ENCODE measurements at places on chromosomes 6 and 20.

DNA sequence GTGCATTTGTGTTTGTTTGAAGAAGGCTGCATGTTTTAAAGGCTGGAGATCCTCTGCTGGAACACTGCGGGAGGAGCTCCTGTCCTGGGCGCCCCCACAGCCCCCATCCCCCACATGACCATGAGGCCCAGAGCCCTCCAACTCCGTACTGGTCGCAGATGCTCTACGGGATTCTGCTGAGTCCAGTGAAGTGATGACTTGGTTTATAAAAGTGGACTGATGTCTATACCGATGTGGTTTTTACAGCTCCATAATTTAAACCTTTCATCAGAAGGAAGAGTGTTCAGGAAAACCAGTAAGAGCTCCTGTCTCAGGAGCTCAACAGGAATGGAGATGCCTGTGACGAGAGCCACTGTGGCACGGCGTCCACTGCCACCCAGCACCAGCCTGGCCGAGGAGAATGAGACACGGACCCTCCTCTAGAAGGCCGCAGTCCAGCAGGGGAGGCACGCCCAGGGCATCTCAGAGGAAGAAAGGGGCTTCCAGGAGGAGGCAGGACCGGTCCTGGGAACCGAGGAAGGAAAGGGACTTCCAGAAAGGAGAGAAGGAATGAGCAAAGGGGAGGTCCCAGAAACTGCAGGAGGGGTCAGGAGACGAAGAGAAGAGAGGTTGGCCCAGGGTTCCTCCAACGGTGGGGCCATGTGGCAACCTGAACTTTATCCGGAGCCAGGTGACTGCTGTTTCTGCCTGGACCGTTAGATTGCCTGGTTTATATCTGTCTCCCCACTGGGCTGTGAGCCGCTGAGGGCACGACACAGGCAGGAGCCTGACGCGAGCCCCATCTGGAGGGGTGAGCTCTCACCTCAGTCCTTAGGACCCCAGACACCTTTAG, 26.9 kb downstream of the BFSP1 start:
- no peak for DNase-seq

- no peak for DNase-seq
Observed at GRCh38 chr6:13303668-13304017, 24.7 kb downstream of the TBC1D7 start.

GRCh38 chr20:4328541-4328940, 313.2 kb upstream of the RNF24 start:
- DNase-seq = no peak

- DNase-seq = no peak
Observed at GRCh38 chr6:3379482-3380060, 77.3 kb downstream of the SLC22A23 start.

DNA sequence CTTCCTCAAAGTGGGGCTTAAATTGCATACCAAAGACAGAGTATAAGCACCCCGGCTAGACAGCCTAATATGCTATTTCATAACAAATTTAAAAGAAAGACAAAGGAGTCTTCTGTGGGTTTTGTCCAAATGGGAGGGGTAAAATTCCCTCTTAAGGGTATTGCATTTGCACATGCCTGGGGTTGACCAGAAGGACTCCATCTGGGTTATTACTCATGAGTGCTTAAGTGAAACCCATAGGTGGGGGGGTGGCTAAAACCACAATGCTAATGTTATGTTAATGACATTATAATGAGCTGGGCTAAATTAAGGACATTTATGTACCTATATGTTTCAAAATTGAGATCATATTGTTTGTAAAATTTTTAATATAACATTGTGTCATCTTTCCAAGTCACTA, 15.0 kb downstream of the IMPG1 start:
- DNase-seq = no peak

DNA sequence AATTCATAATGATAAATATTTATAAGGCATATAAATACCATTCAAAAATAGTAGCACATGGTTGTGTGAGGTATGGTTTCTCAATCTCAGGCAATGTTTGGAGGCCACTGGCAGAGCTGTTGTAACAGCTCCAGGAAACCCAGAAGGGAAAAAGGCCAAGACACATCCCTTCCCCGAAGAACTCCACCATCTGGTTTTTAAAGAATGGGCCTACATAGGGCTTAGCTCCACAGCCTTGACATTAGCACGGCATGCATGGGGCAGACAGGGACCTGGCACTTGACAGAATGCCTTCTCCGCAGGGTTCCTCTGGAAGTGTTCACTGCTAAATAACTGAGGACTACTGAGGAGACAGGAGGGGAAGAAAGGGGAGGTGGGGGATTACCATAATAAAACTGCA, 16.1 kb upstream of the FOXO3 start:
- DNase-seq = no peak

DNA sequence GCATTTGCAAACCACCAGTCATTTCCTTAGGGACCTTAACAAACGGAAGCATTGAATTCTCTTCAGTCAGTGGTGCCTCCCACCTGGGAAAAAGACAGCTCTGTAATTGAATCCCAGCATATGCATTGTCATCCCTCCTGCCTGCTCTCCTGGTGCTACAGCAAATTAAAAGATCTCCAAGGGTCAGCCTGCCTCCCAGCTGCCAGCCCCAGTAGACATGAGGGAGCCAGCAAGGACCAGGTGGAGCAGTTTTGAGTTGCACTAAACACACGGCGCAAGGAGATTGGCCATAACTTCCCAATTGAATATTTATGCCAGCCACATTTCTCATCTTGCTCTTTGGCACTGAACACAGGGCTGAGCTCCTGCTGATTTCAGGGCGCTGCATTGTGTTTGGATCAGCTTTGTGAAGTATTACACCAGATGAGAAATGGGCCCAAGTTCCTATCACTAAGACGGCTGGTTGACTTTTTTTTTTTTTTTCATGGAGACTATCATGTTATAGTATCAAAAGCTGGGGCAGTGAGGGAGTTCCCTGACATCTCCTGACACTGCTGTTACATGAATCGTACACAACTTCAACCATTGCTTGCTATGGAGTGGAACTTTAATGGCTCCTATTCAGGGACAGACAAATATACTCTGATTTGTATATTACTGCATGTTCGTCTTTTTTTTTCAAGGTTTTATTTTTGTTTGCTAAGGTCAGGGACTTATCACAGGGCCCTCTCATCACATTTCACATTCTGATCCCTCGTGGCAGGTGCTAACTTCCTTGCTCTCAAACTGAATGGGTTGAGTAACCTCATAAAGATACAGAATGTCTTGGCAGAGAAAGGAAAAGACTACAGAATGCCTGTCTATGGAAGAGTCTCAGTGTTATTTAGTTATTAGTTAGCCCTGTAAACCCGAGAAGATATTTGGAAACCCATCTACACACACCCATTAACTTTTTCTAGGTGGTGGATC, 191.1 kb downstream of the EYA4 start:
- DNase-seq = no peak

- no peak for DNase-seq
Observed at GRCh38 chr6:105902401-105903031, 183.6 kb upstream of the PRDM1 start.

- no peak for DNase-seq
Observed at GRCh38 chr20:13042458-13042794, 33.7 kb downstream of the SPTLC3 start.

- DNase-seq = no peak
Observed at GRCh38 chr20:63105211-63106107, 98.7 kb upstream of the BHLHE23 start.

GRCh38 chr6:137472641-137473137, 21.5 kb downstream of the OLIG3 start:
- DNase-seq = no peak

- no peak for DNase-seq
Observed at GRCh38 chr6:93358435-93358834, 60.9 kb downstream of the EPHA7 start.

DNA sequence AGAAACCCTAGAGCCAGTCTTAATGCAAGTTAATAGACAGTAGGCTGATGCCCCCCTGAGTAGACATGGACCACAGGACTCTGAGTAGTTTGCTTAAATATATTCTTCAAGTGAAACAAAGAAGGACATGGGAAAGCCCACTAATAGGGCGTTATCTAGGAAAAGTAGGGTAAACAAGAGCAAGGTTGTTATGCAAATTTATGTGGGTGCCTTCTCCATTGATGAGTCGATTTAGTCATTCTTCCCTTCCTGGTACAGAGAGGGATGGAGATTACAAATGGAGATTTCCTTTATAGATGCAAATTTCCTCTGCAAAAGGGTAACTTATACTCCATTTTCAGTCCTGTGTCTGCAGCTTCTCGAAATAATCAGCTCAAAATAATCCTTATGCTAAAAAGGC, 262.0 kb downstream of the CD83 start:
- DNase-seq = no peak

GRCh38 chr20:41456351-41456750, 89.7 kb upstream of the EMILIN3 start:
- DNase-seq = no peak

DNA sequence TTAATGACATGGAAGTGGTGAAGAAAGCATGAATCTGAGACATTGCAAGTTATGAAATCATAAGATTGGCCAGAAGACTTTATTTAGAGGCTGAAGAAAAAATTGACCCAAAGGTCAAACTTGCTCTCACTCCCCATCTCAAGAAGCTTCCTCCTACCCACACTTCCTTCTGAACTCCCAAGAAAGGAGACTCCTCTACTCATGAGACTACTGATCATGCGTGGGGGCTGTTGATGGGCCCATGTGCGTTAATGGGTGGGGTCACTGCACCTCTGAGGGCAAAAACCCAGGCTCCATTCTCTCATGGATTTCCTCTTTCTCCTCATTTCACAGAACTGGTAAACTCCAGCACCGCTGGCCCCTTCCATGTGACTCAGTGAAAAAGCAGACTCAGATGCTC, 470.6 kb upstream of the ARID1B start:
- no peak for DNase-seq

- no peak for DNase-seq
Observed at GRCh38 chr20:9119776-9120175, 50.9 kb downstream of the PLCB4 start.

GRCh38 chr6:19812512-19813119, 24.6 kb upstream of the ID4 start:
- no peak for DNase-seq

GRCh38 chr6:168210239-168211105, 109.1 kb downstream of the DACT2 start:
- no peak for DNase-seq

- no peak for DNase-seq
Observed at GRCh38 chr6:21710908-21711627, 117.5 kb downstream of the SOX4 start.

DNA sequence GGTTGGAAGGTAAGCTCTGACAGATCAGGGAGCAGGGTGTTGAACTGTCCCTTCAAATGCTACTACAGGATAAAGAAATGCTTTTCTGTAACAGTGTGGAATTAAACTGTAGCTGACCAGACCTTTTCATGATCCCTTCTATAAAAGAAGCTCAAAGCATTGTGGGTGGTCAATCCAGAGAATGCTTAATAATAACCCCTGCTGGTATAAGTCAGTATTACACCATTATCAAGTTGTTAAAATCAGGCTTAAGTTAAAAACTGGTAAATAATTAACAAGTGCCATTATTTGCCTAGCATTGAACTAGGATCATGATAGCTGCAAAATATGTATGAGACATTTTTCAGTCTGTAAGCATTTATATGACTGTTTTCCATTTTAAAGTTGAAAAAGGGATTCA, 468.9 kb downstream of the PKHD1 start:
- DNase-seq = no peak

- no peak for DNase-seq
Observed at GRCh38 chr6:132643547-132643946, 15.4 kb downstream of the TAAR1 start.

- no peak for DNase-seq
Observed at GRCh38 chr6:56483929-56484328, 158.8 kb downstream of the DST start.

DNA sequence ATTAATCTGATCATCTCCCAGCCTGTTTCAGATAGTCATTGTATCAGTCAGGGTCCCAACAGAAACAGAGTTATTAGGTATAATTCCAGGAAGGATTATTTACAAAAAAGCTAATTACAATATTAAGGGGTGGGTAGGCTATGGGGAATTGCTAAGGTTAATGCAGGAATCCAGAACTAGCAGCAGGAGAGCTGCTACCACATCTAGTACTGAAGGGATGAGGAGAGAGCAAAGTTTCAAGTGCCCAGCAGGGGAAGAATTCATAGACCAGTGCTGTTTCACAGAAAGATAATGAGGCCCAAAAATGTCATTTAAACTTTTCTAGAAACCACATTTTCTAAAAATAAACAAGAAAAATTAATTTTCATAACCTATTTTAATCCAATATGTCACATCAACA, 284.2 kb downstream of the HACE1 start:
- DNase-seq = no peak

DNA sequence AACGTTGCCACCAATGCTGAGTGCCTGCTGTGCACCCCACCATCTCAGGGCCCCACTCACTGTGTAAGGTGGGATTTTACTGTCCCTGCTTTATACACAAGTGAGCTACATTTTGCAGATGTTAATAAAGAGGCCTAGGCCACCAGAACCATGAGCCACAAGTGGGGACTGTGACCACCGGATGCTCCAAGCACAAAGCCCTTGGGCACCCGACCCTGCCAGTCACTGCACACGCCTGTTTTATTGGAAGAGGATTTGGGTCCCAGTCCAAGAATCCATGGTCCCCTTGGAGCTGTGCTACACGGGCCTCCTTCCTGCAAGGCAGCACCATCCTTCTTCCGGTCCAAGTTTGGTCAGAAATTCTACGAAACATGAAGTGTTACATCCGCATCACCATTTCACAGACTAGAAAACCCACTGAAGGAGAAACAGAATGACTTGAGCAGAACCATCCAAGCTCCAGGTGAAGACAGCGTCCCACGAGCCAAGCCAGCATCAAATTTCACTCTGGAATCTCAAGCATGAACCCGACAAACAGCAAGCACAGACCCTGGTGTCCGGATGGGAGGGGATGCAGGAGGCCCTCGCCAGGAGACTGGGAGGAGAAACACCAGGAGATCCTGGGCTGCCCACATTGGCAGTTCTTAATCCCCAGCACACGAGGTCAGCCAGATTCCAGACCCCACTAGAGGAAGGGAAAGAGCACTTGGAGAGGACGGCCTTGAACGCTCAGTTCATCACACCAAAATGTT, 226.9 kb downstream of the DLL1 start:
- DNase-seq = no peak

DNA sequence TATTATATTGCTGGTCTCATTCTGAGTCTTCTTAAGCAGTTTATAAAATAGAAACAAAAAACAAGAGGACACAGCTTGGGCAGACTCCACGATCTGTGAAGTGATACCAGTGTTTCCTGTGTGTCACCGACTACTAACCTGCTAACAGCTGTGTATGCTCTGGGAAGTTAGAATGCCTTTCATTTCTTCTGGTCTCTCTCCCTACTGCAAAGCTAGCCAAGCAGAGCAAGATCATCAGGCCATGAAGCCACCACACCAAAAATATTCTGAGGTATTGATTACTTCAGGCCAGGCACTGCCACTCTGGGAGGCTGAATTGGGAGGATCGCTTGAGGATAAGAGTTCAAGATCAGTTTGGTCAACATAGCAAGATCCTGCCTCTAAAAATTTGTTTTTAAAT, 46.9 kb upstream of the SMIM29 start:
- DNase-seq = no peak

GRCh38 chr20:36183155-36183944, 28.8 kb downstream of the EPB41L1 start:
- DNase-seq = no peak
